ENCODE measurements at places on chromosomes 2 and 18. TPM values are rescaled to one million over a fixed set of nuclear protein-coding genes. Genes with fewer than 3 reads are reported as not detected.

ST6GAL2 gene
- polyA plus RNA-seq = 0.04 TPM

COBLL1 gene
- 18.0 TPM for polyA plus RNA-seq

L3MBTL4 gene
- 2.5 TPM for polyA plus RNA-seq

POU3F3 gene
- not detected for polyA plus RNA-seq

DUSP19 gene
- polyA plus RNA-seq = 1.0 TPM

GALNT13 gene
- polyA plus RNA-seq = 0.95 TPM

TNFAIP6 gene
- not detected for polyA plus RNA-seq

HNMT gene
- polyA plus RNA-seq = 32.7 TPM

MARCHF4 gene
- polyA plus RNA-seq = 4.1 TPM
